ENCODE measurements at places on chromosomes 2 and 18. TPM values are rescaled to one million over a fixed set of nuclear protein-coding genes. Genes with fewer than 3 reads are reported as not detected.

GRCh38 chr18:2103299-2103698 is 468.0 kb downstream of the METTL4 start:
- H3K4me1 ChIP-seq, result no peaks in the 10 kb centered on the region
- H3K36me3 ChIP-seq, result no peaks in the 10 kb centered on the region

- no peaks in the 10 kb centered on the region for H3K36me3 ChIP-seq
- H3K4me3 ChIP-seq, result no peak overlapping the region
- H3K27ac ChIP-seq, result no peak overlapping the region
- no peaks in the 10 kb centered on the region for H3K27me3 ChIP-seq
- no peaks in the 10 kb centered on the region for H3K4me1 ChIP-seq
Measured at GRCh38 chr18:74929110-74929509, 279.8 kb downstream of the PTGR3 start.

GRCh38 chr2:101889460-101890098 is 102.2 kb upstream of the IL1R2 start:
- no peak overlapping the region for H3K27ac ChIP-seq
- no peak overlapping the region for H3K4me3 ChIP-seq
- H3K27me3 ChIP-seq, result no peaks in the 10 kb centered on the region

CGREF1 gene
- 9.4 TPM for total RNA-seq

All from A673 (cell line).